ENCODE measurements at places on chromosomes 3 and 15.
A peak's percentile ranks its signal among the peaks of the same experiment; 100 is the strongest.

DNA sequence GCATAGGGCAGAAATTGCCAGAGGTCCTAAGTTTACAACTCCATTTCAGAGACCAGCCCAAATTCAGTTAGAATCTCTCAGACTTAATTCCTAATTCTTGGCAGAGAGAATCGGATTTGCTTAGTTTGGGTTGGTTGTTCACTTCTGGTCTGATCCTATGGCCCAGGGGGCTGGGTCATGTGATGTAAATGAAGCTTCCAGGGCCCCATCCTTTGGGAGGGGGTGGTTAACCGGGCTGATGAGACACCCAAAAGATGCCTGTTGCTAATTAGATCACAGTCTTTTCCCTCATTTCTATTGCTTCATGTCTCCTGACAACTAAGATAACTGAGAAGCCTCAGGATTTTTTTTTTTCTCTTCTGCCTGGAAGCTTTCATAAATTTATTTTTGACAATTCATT, 11.1 kb upstream of the ZNF620 start:
- no peak for DNase-seq

DNA sequence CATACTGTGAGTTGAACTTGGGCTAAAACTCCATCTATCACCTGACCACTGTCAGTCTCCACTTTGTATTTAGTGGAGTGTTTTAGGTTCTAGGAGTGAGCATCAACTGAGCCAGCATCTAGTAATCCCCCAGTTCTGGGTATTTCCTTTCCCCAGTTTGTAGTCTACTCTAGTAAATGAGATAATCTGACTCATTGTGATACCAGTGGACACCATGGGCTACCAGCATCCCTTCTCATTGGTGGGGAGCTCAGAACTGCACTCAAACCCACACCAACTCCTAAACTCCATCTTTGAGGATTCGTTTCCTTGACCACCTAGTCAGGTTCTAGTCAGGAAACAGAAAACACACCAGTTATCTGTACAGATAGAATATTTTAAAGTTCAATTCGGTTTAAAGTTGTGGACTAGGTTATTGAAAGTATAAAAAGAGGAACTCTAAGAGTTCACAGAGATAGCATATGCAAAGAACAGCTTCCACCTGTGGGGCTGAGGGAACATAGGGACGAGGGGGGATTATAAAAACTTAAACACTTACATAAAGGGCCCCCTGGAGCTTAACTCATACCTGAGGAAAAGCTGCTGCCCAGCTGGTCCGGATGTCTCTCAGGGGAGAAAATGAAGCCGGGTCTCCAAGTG, 36.0 kb downstream of the LEO1 start:
- DNase-seq = no peak

DNA sequence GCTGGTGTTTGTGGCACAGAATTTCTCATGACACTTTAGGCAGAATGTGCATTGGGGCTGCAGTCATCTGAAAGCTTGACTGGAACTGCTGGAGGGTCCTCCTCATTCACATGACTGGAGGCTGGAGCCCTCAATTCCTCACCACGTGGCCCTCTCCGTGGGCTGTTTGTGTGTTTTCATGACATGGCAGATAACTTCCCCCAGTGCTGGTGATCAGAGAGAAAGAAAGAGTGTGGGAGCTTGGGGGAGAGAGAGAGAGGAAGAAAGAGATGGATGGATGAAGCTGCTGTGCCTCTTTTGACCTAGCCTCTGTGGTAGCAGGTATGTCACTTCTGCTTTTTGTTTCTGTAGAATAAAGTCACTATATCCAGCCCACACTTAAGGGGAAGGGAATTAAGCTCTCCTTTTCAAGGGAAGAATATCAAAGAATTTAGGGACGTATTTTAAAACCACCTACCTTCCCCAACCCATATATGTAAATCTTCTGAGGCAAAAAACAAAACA, 169.6 kb upstream of the IL12A start:
- no peak for DNase-seq

GRCh38 chr3:134028486-134029255, 1.1 kb downstream of the SLCO2A1 start:
- no peak for DNase-seq

GRCh38 chr3:19934098-19934566, at the start of gene EFHB:
TSS of gene EFHB (minus strand) at chr3:19934217. CDS start at chr3:19934018, 199 bp downstream.
- peak; percentile 47 for DNase-seq

DNA sequence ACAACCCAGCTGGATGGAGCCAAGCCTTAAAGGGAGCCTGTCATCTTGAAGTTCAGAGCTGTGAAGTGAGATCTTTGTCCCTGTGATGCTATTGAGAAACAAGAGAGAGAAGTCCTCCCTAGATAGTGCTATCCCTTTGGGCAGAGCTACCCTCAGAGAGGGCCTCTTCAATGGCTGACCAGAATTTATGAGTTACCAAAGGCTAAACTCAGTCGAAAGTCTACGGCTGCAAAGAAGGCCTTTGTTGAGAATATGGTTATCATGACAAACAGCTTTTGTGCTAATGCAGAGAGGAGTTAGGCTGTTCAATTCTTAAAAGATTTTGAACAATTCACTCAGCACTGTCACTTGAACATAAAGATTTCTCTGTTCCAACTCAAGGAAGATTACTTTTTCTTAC, 65.9 kb upstream of the C3orf80 start:
- no peak for DNase-seq

- DNase-seq = no peak
These were observed 3.1 kb downstream of the GRIP2 start for GRCh38 chr3:14536837-14537589.

- no peak for DNase-seq
These were observed 97.8 kb downstream of the HMG20A start for GRCh38 chr15:77518458-77518857.

- DNase-seq = no peak
These were observed 729 bp upstream of the ZBTB11 start for GRCh38 chr3:101677436-101678286.

GRCh38 chr15:89201465-89202005, 19.8 kb downstream of the RLBP1 start:
- no peak for DNase-seq

DNA sequence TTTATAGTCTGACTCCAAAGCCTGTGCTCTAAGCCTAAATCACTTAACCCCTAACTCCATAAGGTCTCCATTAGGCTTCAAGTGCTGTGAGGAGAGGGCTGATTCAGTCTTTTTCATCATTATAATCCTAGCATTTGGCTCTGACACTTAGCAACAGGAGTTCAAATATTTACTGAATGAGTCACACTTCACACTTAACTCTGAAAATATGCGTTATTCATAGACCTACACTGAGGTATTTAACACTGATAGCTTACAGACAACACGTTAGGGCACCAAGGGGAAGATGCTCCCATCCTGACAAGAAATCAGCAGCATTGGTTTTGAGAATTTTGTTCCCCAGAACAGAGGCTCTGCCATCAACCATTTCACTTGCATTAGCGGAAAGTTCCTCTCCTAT, 53.5 kb downstream of the MSL2 start:
- DNase-seq = peak; percentile 65

DNA sequence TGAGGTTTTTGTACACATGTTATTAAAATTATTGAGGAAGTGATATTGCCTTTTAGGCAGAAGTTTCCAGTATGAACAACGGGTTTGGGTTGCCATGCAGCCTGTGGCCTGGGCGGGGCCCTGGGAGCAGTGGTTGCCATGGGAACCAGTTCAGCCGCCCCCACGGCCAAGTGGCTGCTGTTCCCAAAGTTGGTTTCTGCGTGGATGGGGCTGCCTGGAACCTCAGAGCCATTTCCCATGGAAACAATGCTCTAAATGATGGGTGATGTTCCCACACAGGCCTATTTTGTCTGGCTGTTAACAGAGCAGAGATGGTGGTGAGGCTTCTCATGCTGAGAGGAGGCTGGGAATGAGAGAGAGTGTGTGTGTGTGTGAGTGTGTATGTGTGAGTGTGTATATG, 19.5 kb downstream of the MRAS start:
- no peak for DNase-seq

- no peak for DNase-seq
These were observed 24.9 kb upstream of the ACAD9 start for GRCh38 chr3:128854475-128854874.

- peak; percentile 87 for DNase-seq
These were observed 339.0 kb upstream of the PROK2 start for GRCh38 chr3:72123908-72124441.

- DNase-seq = no peak
These were observed 773.1 kb downstream of the AGBL1 start for GRCh38 chr15:86852741-86853140.

DNA sequence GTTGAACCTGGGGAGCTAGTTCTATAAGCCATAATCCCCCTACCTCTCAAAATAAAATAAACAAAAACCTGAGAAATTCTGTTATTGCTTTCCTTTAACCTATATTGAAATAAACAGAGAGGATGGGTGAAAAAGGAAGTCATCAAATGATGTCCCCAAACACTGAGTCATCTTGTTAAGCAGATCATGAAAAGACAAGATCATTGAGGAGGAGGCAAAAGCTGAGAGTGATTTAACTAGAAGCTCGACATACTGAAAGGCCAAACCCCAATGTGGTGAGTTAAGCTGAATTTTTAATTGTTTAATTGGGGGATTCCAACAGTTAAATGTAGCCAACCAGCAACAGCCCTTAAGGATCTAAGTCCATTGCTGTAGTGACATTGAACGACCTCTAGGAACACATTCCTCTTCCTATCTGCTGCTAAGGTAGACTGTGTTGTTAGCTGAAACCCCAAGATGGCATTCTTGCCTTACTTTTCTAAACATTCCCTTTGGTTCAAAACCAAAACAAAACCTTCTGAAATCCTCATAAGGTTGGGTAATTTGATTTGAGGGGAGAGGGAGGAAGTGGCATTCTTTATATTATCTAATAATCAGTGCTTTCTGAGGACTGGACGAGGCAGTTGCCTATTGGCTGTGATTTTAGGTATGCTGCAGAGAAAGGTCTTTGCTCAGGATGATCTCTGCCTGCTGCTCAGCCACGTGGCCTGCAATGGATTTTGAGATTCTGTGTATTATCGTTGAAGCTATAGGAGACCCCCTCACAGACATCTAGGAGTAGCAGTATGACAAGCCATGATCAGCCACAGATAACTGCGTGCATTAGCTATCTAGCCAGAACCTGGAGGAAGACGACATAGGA, 62.7 kb upstream of the BNIP2 start:
- peak; percentile 33 for DNase-seq

GRCh38 chr3:195180490-195181112, 90.4 kb downstream of the XXYLT1 start:
- no peak for DNase-seq

- peak; percentile 88 for DNase-seq
These were observed 32.1 kb upstream of the DENND4A start for GRCh38 chr15:65824031-65824743.

DNA sequence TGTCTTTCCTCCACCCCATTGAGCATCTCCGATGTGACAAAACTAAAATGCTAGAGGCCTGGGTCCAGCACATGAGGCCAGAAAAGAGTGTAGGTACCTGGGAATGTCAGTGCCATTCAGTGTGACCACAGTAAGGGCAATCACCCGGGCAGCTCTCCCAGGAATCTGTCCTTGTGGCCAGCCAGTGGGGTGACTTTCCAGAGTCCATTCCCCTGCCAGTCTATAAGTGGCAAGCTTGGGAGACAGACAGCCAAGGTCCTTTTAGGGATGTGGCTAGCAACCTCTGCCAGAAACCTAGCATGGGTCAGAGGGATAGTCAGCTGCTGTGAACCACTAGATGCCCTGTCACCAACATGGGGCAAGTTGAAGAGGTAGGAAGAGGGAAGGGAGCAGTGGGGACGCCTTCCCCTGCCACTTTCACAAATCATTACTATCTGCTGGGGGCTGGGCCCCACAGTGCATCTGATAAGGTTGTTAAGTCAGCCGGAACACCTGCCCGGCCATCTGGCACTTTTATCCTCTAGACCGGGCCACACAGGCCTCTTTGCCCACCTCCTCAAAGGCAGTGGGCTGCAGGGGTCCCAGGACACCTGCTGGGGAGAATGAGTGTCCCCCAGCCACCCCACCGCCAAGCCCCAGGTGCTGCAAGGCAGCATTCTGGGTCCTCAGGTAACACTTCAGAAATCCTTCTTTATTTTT, 24.8 kb upstream of the DET1 start:
- no peak for DNase-seq

DNA sequence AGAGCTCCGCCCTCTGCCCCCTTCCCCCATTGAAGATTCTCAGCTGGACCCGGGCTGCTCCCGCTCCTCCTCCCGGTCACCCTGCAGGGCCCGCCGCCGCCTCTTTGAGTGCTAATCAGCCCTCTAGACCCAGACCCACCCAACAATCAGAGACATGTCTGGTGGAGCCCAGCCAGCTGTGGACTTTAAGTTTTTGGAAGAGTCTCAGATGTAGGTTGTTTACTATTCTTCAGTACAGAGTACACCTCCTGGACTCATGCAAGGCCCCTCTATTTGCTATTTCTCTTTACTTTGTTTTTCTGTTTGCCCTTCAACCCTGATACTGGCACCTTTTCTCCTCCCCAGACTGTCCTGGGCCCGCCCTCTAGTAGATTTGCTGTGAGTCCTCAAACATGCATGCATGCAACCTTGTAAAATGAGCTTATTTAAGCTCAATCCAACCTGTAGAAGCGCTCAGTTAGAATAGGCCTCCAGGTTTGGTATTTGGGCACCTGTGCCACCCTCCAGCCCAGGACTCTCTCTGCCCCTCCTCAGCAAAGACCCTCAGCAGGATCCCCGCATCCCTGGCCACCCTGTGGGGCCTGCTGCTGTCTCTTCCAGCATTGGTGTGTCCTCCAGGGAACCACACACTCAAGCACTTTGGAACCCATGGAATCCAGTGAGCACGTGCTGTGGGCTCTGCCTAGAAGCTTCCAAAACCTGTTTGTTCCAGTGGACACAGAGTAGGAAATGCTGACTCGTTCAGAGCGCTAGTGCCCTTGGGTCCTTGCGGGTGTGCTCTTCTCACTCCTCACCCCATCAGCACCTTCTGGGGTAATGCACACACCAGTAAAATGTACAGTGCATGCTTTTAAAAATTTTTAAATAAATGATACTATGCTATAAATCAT, 4.6 kb downstream of the PRR23E start:
- no peak for DNase-seq

All from A549 (cell line).